ENCODE measurements at places on chromosomes 7 and 10.

DNA sequence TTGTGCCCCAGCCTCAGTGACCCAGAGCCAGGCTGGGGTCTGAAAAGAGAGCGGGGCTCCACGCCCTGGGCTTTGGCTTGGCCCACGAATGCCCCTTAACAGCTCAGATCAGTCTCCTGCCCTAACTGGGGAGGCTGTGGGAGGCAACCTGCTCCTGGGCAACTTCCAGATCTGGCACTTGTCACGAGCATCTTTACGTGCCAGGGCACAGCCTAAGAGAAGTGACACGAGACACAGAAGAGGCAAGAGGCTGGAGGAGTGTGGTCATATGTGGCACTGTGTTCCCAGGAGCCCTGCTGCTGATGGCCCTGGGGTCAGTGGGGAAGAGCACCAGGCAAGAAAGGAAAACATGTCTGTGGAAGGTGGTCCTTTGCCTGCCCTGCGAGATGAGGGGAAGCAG, 97.8 kb upstream of the BTBD16 start:
- no peak for DNase-seq
- H3K36me3 ChIP-seq = peaks cover 5% of the 10 kb centered on the region
- H3K27me3 ChIP-seq = no peaks in the 10 kb centered on the region
- peaks cover 44% of the 10 kb centered on the region for H3K4me1 ChIP-seq
- H3K4me3 ChIP-seq = no peak overlapping the region
- H3K27ac ChIP-seq = peak overlapping the region; percentile 86

- H3K4me1 ChIP-seq = peaks cover 18% of the 10 kb centered on the region
- no peak for DNase-seq
- peak overlapping the region; percentile 47 for H3K4me3 ChIP-seq
- H3K36me3 ChIP-seq = peaks cover 9% of the 10 kb centered on the region
- peak overlapping the region; percentile 10 for H3K27ac ChIP-seq
These were observed 54.3 kb upstream of the TNRC18 start for GRCh38 chr7:5477723-5478531.

DNA sequence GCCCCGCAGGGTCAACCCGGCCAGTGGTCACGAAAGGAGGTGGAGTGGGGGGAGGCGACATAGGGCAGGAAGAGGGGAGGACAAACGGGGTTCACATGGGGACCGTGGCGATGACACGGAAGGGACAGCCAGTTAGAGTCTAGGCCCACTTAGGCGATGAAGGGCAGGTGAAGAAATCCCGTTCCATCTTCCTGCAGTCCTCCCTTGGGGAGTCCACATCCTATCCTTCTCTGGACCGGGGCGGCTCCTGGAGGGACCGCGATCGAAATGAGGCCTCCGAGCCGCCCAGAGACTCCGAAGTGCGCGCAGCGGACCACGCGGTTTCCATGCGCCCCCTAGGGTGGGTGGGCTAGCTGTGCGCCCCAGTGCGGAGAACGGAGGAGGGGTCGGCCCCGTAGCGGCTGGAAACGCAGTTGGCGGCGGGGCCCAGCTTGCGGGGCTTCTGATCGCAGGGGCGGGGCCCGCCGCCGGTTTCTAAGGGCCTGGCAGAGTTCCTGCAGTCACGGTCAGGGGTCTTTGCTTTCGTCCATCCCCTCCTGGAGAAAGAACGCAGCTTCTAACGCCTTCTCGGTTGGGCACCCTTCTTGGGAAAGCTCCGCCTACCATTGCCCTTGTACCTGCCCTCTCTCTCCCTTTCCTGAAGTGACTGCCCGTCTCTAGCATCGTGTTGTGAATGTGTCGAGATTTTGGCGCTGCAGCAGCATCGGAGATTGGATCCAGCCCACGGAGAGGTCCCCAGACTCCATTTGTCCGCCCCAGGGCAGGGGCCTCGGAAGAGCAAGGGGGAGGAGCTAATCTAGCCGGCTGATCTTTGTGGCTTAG, 17.9 kb upstream of the TMEM225B start:
- H3K27ac ChIP-seq = peak overlapping the region; percentile 65
- H3K4me1 ChIP-seq = peaks cover 8% of the 10 kb centered on the region
- no peaks in the 10 kb centered on the region for H3K27me3 ChIP-seq

GRCh38 chr7:77329466-77330168, 86.5 kb downstream of the GSAP start:
- DNase-seq = peak; percentile 31
- no peaks in the 10 kb centered on the region for H3K36me3 ChIP-seq
- peaks cover 37% of the 10 kb centered on the region for H3K4me1 ChIP-seq
- H3K27me3 ChIP-seq = no peaks in the 10 kb centered on the region

DNA sequence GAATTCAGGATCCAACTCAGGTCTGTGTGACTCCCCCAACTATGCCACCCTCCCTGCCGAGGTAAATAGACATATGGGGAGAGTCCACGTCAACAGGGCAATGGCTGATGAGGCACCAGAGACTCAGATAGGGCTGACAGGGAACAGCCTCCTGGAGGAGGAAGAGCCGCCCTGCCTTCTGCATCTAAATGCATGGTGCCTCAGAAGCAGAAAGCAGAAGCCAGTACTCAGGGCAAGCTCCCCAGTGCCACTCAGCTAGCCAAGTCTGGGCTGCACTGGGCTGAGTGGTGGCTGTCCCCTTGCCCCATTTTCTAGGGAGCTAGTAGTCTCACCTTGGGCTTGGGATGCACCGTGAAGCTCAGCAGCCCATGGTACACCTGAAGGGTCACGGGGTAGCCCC, 11.0 kb downstream of the RRP12 start:
- H3K4me3 ChIP-seq = no peak overlapping the region
- DNase-seq = no peak
- no peaks in the 10 kb centered on the region for H3K4me1 ChIP-seq
- H3K36me3 ChIP-seq = peaks cover 98% of the 10 kb centered on the region
- H3K27ac ChIP-seq = no peak overlapping the region

- no peak for DNase-seq
- H3K4me3 ChIP-seq = no peak overlapping the region
- no peaks in the 10 kb centered on the region for H3K4me1 ChIP-seq
- no peaks in the 10 kb centered on the region for H3K27me3 ChIP-seq
These were observed 33.2 kb upstream of the CALU start for GRCh38 chr7:128705891-128706333.

DNA sequence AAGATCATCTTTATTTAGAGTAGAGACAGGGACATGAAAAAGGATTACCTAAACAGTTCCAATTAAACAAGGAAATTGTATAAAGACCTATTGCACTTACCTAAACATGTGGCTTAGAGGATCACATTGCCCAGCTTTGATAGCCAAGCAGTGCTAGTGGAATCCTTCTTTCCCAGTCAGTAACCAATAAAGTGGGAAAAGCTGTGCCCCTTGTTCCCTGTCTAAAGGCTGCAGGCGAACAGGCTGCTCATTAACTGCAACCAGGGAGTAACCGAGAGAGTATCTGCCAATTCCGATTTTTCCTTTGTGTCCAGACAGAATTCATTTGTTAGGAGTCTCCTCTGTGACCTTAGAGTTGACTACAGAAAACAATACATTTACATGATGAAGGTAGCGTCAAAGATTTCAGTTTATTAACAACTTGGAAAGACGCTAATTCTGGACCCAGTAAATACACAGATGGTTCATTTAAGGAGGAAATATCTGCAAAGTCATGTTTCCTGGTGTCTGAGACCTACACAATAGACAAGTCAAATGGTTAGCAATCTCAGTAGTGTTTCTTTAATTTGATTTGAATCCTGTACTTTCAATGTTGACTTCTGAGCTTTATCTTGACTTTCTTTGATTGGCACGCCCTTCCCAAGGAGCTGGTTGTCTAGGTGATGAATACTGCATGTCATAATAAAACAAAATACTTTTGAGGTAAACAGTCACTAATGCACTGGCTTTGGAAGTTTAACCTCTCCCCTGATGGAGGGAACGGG, 57.3 kb upstream of the MET start:
- no peak overlapping the region for H3K27ac ChIP-seq
- no peak for DNase-seq
- no peak overlapping the region for H3K4me3 ChIP-seq
- H3K27me3 ChIP-seq = no peaks in the 10 kb centered on the region

GRCh38 chr10:61329854-61330253, 123.3 kb downstream of the TMEM26 start:
- no peaks in the 10 kb centered on the region for H3K36me3 ChIP-seq
- H3K27me3 ChIP-seq = no peaks in the 10 kb centered on the region
- no peak overlapping the region for H3K27ac ChIP-seq
- no peak overlapping the region for H3K4me3 ChIP-seq
- H3K4me1 ChIP-seq = peaks cover 5% of the 10 kb centered on the region
